Right renal pelvis (tissue), 4 donors: ENCODE measurements at places on chromosomes 6 and 20. TPM values are rescaled to one million over a fixed set of nuclear protein-coding genes. Genes with fewer than 3 reads are reported as not detected.

The DNMT3B gene
- polyA plus RNA-seq: 7.6 TPM

The FRS3 gene
- 8.0 TPM for polyA plus RNA-seq

DNA sequence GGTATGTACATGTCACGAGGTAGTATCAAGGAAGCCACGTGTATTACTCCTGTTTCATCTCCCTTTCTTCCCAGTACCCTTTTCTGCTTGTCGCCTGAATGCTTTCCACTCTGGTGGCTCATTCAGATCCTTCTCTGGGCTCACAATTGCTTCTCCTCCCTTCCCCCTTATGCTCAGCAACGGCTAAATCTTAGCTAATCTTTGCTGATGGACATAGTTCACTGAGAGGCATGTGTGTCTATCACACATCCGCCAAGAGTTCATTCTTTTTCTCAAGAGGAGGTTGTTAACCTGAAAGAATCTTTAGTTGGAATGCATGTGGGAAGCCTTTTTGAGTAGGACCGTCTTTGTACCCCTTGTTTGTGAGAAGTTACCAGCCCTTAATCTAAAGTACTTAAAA, 25.8 kb upstream of the MROH8 start:
- DNase-seq: no peak

GRCh38 chr20:51750037-51750769, 18.0 kb downstream of the ATP9A start:
- no peak for DNase-seq

The TUBB2B gene
- polyA plus RNA-seq: 102 TPM

The GLP1R gene
- 0.92 TPM for polyA plus RNA-seq

The EDN1 gene
- 4.0 TPM for polyA plus RNA-seq

The HEY2 gene
- 7.0 TPM for polyA plus RNA-seq

The NKAIN4 gene
- polyA plus RNA-seq: 30.7 TPM

- DNase-seq: no peak
Observed at GRCh38 chr6:142722012-142722411, 223.0 kb downstream of the HIVEP2 start.

DNA sequence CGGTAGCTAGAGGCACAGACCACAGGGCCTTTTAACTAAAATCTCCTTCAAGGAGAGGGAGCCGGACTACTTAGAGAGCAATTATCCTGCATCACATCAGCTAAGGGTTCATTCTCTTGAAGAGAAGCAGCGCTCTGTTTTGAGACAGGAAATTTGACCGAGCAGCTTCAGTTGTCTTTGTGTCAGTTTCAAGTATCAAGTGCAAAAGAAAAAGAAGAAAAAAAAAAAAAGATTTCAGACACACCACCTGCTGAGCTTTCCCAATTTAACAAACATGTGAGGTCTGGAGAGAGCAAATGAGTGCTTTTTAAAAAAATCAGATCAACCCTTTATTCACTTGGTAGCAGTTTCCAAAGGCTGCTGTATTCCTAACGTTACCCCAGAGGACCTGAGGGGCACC, 273.5 kb upstream of the POU3F2 start:
- DNase-seq: no peak

- DNase-seq: no peak
Observed at GRCh38 chr20:50286174-50286511, 95.5 kb downstream of the CEBPB start.

DNA sequence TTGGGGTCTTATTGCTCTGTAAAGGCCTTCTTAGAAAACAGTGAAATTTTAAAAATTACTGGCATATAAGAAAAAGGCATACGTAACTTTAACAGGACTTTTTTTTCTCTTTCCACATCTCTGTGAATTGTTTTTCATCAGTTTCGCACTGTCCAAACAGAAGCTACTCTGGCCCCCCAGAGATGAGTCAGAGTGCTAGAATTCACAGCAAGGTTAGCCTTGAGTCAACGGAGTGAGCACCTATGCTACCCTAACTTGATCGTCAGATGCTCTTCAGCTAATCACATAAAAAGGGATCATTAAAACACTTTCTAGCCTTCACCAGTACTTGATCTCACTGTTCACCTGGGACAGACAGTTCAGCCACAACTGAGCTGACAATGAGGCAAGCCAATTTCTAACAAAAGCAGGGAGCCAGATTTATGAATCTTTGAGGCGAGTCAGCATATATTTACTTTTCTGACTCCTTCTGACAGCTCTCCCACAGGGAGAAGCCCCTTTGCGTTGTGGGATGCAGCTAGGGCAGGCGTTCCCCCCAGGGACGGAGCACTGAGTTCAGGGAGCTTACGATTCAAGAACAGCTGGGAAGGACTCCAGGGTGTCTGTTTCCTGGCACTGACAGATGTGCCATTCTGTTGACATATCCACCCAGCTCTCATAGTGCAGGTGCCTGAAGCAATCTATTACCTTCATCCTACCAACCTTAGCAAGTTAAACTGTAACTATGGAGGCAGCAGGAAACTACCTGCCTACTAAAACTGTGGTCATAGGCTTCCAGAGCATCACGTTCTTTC, 46.4 kb upstream of the SPDEF start:
- DNase-seq: no peak

The CEP43 gene
- polyA plus RNA-seq: 27.2 TPM

The OR2H1 gene
- not detected for polyA plus RNA-seq

GRCh38 chr6:91667596-91667995, 1080.7 kb upstream of the MAP3K7 start:
- DNase-seq: no peak

GRCh38 chr6:39366931-39367618, 44.6 kb upstream of the KCNK16 start:
- DNase-seq: no peak

GRCh38 chr6:72504406-72504805, 117.5 kb upstream of the KCNQ5 start:
- DNase-seq: no peak

DNA sequence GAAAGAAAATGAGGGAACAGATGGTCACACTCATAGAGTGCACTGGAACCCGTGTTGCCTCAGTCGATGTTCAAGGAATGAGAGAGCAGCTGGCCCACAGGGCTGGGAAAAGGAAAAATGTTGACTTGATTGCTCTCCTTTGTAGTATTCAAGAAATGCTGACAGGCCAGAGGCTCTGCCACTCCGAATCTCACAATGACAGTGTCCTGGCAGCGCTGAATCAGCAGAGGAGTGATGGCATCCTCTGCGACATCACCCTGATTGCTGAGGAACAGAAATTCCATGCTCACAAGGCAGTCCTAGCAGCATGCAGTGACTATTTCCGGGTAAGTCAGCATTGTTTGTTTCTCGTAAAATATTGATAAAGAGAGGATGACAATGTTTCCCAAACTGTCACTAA, 51.3 kb downstream of the KLHL32 start:
- DNase-seq: no peak
